Left colon (tissue), 2 donors: ENCODE measurements at places on chromosomes 7 and 10. TPM values are rescaled to one million over a fixed set of nuclear protein-coding genes. Genes with fewer than 3 reads are reported as not detected.

DNA sequence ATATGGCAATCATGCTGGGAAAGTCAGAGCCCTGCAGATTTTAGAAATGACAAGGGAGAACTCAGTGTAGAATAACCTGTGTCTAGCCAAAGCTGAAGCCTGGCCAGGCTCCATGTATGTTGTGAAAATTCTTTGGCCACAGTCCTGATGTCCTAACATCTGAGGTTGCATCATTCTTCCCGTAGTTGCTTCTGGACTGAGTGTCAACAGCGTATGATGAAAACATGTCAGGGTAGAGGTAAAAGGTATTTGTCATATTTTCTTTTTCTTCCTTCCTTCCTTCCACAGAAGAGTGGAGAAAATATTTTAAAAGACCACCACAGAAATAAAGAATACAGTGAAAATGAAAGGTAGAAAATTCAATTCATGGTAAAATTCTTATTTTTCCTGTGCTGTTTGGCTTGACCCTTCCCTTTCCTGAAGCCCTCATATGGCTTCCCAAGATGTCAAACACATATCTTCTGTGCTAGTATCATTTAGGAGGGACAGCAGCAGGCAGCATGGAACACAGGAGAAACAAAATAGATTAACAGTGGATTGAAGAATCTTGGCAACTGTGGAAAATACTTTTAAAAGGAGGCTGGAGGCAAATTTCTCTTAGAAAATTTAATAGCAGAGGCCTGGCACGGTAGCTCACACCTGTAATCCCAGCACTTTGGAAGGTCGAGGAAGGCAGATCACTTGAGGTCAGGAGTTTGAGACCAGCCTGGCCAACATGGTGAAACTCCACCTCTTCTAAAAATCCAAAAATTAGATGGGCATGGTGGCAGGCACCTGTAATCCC, 18.9 kb upstream of the NRBF2 start:
- no peak for DNase-seq

DNA sequence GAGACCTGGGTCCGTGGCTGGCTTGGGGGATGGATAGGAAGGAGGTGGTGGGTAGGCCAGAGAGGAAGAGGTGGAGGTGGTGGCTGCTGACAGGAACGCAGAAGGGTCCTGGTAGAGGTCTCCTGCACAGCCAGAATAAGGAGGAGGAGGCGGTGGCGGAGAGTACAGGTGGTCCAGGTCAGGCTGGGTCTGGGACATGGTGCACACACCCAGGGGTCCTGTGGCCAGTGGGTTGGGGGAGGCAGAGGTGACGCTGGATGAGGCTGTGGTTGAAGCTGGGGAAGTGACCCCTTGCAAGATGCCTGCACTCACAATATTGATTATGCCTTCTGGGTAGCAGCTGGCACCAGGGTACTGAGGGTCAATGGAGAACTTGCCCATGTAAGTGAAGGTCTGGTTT, 2.2 kb downstream of the EGR2 start:
- DNase-seq = no peak

KBTBD2 gene
- 22.2 TPM for total RNA-seq

SFMBT2 gene
- total RNA-seq = 3.4 TPM

MAD1L1 gene
- total RNA-seq = 28.2 TPM

LIPK gene
- not detected for total RNA-seq

GHRHR gene
- not detected for total RNA-seq
